Heart left ventricle (tissue), 16 donors: ENCODE measurements at places on chromosomes 3 and 15.

- DNase-seq: peak; percentile 90
Observed at GRCh38 chr3:20040548-20041196, 426 bp downstream of the KAT2B start.

DNA sequence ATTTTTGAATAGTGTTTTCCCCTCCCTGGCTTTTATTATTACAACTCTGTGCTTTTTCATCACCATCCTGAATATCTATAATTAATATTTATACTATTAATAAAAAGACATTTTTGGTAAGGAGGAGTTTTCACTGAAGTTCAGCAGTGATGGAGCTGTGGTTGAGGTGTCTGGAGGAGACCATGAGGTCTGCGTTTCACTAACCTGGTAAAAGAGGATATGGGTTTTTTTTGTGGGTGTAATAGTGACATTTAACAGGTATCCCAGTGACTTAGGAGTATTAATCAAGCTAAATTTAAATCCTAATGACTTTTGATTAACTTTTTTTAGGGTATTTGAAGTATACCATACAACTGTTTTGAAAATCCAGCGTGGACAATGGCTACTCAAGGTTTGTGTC lies 24.4 kb downstream of the CTNNB1 start:
- DNase-seq: no peak

GRCh38 chr3:52401021-52401420 lies 43.9 kb downstream of the SEMA3G start:
- no peak for DNase-seq

DNA sequence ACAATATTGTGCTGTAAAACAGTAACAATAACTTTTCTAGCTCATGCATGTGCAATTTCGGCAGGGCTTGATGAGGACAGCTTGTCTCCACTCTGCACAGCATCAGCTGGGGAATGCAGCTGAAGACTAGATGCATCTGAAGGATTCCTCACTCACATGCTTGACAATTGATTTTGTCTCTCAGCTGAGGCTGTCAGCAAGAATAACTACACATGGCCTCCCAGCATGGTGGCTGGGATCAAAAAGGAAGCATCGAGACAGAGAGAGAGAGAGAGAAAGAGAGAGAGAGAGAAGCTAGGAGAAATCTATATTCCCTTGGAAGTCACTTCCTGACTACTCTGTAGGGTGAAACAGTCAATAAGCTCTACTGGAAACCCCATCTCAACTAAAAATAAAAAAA lies 487.1 kb downstream of the PLOD2 start:
- DNase-seq: no peak

GRCh38 chr15:100781961-100782530 lies 97.6 kb upstream of the ALDH1A3 start:
- DNase-seq: no peak

- no peak for DNase-seq
Observed at GRCh38 chr3:58432905-58433304, 727 bp downstream of the PDHB start.

DNA sequence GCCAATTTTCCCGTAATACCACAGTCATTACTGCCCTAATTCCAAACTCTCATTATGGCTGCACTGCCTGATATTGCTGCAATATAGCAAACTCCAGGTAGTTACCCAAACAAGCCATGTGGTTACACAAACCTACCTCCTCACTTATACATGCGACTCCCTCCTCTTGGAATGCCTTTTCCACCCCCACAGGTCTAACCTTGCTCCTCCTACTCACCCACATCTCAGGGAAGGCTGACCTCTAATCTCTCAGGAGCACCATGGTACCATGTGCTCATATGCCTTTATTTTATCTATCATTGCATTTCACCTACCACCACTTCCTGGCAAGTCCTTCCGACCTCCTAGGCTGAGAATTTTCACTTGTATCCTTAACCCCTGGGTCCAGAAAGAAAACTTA lies 2.9 kb downstream of the RBPMS2 start:
- DNase-seq: no peak

GRCh38 chr15:98874773-98875172 lies 132.8 kb downstream of the PGPEP1L start:
- DNase-seq: no peak

DNA sequence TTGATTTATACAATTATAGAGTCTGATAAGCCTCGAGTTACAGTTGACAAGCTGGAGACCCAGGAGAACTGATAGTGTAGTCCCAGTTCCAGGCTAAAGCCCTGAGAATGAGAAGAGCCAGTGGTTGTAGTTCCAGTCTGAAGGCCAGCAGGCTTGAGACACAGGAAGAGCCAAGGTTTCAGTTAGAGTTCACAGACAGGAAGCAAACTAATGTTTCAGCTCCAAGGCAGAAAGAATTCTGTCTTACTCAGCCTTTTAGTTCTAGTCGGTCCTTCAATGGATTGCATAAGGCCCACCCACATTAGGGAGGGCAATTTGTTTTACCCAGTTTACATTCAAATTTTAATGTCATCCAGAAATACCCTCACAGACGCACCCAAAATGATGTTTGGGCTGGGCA lies 102.7 kb downstream of the CDIN1 start:
- DNase-seq: no peak

- no peak for DNase-seq
Observed at GRCh38 chr3:163939926-163940325, 1138.4 kb downstream of the SI start.

DNA sequence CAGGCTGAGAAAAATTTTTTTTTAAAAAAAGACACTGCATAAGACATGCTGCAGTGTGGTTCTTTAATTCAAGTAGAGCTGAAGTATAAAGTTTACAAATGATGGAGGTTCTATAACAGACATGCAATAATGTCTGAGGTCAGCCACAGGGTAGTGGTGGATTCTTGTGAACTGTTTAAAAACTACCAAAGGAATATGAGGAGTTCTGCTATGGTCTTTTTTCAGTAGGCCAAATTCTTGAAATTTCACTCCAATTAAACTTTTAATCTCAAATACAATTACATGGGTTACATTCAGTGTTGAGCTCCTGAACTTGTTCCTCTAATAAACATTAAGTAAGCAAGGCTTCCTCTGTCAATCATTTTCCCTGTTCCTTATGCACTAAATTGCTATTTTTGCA lies 122.7 kb downstream of the PLD1 start:
- DNase-seq: no peak

GRCh38 chr15:69093614-69094013 lies 66.8 kb upstream of the GLCE start:
- no peak for DNase-seq

- no peak for DNase-seq
Observed at GRCh38 chr15:67859331-67859946, 19.6 kb upstream of the RNU6-1 start.

- no peak for DNase-seq
Observed at GRCh38 chr3:155984791-155985417, 114.5 kb downstream of the GMPS start.

GRCh38 chr3:44905446-44906157 lies 31.2 kb downstream of the TGM4 start:
- no peak for DNase-seq
